ENCODE measurements at places on chromosomes 3 and 15.

DNA sequence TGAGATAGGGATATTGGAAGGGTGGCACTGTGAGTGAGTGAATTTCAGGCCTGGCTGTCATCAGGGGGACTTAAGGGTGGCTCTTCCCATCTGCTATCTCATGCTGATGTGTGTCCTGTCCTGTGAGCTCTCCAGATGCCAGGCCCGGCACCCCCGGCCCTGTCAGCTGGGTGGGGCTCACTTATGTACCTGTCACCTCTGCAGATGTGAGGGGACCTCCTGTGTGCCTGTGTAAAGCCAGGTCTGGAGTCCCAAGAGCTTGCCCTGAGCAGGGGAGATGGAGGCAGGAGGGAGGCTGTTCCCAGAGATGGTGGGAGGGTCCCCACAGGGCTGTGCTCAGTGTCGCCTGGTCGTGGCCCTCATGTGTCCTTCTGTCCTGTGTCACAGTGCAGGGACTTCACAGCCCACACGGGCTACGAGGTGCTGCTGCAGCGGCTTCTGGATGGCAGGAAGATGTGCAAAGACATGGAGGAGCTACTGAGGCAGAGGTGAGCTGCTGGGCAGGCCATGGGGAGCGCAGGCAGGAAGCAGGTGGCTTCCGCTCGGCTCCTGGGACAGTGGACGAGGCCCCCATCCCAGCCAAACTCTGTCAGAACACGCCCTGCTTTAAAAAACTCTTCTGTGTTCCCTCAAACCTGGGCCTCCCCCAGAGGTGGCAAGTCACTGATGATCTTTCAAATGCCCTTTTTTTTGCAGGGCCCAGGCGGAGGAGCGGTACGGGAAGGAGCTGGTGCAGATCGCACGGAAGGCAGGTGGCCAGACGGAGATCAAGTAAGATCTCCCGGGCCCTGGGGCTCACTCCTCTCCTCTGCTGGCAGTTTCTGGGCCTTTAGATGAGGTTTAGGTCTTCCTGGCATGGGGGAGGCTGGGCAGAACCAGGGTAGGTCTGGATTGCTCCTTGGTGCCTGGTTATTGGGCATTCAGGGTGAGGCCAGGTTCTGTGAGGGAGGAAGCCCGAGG is 23.1 kb downstream of the PSTPIP1 start:
- no peak for DNase-seq

GRCh38 chr15:79615754-79616153 is 183.6 kb downstream of the MINAR1 start:
- DNase-seq, result no peak

- DNase-seq, result no peak
These were observed 7.6 kb downstream of the MYO9A start for GRCh38 chr15:72110355-72110754.

DNA sequence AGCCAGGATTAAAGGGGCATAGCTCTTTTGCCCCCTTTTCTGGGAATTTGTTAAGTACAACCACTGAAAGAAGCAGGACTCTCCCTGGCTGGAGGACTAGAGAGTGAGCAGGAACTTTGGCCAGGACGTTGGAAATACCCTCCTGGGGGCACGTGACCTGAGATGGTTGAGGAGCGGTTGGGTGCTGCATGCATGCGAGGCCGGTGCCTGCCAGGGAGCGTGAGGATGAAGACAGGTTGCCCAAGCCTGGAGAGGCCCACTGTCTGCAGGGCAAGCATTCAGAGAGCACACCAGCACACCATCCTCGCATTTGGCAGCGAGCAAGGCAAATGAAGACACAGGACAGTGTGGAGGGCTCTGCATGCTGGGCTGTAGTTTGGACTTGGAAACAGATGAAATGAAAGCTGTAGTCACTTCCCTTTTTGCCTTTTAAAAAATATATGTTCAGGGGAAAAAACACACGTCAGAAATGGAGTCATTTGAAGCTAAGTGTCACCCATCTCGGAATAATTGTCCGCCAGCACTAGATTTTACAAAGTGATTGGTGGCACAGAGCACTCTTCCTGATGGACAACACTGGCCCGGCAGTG is 217.6 kb downstream of the SLCO3A1 start:
- no peak for DNase-seq

GRCh38 chr15:98805434-98806274 is 157.3 kb downstream of the IGF1R start:
- no peak for DNase-seq

DNA sequence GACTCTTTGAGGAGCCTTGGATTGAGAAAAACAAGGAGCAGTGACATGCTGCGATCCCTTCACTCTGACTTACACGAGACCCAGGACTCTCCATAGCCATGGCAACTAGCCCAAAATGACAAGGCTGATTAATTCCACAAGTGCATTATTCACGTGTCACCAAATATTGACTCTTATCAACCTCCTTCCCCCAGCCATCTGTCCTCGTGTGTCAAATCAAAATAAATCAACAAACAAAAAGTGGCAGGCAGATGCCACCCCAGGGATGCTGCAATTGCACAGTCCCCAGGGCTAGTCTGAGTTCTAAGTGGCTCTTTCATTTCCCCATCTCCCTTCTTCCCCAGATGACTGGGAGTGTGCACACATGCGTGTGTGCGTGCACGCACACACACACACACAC is 104.9 kb downstream of the AQP9 start:
- peak; percentile 62 for DNase-seq

- no peak for DNase-seq
These were observed 43.5 kb downstream of the PHLDB2 start for GRCh38 chr3:111902534-111902933.

GRCh38 chr15:71511796-71512681 is 298.3 kb upstream of the NR2E3 start:
- DNase-seq, result no peak

GRCh38 chr15:39623529-39623931 is 42.7 kb downstream of the THBS1 start:
- no peak for DNase-seq

- DNase-seq, result no peak
These were observed 18.7 kb downstream of the STARD9 start for GRCh38 chr15:42594095-42594494.

GRCh38 chr3:124352149-124352539 is 360.2 kb upstream of the ROPN1 start:
- peak; percentile 17 for DNase-seq

GRCh38 chr3:183038221-183038620 is 57.9 kb upstream of the DCUN1D1 start:
- no peak for DNase-seq

GRCh38 chr15:101201411-101202174 is 50.3 kb downstream of the CHSY1 start:
- no peak for DNase-seq

DNA sequence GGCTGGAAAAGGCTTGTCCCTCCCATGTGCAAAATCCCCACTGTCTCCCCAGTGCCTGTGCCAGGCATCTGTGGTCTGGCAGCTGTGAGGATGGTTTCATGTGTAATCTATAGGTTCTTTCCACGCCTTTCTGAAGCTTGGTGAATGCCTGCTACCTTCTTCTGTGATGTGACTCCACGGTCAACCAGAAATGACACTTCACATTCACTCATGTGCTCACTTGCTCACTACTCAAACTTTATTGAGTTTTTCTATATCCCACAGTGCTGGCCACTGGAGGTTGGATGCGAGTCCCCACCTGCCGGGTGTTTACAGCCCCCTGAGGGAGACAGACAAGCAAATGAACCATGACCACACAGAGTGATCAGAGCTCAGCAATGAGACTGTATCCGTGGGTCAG is 27.9 kb upstream of the TLE3 start:
- peak; percentile 12 for DNase-seq

DNA sequence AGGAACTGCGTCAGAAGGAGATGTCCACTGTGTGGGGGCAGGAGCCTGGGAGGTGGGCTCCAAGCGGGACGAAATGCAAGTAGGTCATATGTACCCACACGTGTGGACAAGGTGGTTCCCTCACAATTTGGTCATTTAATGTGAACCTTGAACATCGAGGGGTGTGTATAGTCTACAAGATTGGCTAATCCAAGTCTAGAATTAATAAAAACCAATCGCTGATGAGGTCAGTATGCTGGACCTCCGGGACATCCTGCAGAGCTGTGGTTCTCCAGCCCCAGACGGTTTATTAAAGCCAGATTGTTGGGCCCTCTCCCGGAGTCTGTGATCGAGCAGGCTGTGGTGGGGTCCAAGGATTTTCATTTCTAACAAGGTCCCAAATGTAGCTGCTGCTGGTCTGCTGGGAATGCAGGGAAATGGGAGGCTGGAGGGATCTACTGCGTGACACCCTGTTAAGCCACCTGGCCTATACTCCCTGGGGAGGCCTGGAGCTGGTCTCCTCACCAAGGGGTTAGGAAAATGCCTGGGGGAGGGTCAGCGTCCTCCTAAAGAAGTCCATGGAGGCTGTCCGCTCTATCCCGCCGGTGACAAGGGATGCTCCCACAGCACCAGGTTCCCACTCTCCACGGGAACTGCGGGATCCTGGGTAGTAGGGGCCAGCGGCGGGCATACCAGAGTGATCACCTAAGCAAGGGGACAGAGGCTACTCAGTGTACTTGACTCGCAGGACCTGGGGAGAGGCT is 25.1 kb downstream of the PCSK6 start:
- DNase-seq, result no peak

- DNase-seq, result no peak
These were observed 83.6 kb upstream of the SLCO3A1 start for GRCh38 chr15:91769894-91770293.

GRCh38 chr3:157067114-157067513 is 92.8 kb downstream of the CCNL1 start:
- no peak for DNase-seq

Measured in NCI-H187 treated with DMSO at 0.1 percent for 48 hours (cell line).